ENCODE measurements at places on chromosomes 16 and 17.

DNA sequence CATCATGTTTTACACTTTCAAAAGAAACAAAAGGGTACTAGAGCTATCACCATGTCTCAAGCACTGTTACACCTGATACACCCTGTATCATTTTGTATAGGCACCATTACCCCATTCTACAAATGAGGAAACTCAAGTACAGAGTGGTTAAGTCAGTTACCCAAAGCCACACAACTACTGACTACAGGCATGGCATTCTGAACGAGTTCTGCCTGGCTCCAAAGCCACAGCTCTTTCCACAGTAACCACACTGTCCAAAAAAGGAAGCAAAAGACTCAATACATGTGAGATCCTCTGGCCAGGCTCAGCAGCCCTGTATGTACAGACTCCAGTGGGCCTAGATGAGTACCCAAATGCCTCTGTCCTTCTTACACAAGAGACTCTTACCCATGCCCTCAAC lies 4.7 kb downstream of the DYNC1LI2 start:
- DNase-seq, result no peak

DNA sequence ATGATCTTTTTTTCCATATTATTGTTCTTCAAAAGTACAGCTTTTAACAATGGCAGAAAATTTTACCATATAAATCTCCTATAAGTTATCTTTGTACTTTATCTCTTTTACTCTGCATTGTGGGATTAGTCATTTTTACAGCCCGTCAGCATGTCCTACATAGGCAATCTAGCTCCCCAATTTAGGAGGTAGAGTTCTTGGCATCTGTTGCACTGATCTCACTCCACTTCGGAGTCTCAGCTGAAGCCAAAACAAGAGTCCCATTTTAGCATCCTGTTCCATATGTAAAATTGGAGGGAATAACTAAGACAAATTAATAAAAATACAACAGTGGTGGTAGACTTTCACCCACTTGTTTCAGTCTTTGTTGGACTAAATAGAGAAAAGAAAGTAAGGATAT lies 31.1 kb upstream of the PRSS54 start:
- peak; percentile 3 for DNase-seq

GRCh38 chr16:73052576-73052975 lies 4.6 kb upstream of the ZFHX3 start:
- DNase-seq, result no peak

DNA sequence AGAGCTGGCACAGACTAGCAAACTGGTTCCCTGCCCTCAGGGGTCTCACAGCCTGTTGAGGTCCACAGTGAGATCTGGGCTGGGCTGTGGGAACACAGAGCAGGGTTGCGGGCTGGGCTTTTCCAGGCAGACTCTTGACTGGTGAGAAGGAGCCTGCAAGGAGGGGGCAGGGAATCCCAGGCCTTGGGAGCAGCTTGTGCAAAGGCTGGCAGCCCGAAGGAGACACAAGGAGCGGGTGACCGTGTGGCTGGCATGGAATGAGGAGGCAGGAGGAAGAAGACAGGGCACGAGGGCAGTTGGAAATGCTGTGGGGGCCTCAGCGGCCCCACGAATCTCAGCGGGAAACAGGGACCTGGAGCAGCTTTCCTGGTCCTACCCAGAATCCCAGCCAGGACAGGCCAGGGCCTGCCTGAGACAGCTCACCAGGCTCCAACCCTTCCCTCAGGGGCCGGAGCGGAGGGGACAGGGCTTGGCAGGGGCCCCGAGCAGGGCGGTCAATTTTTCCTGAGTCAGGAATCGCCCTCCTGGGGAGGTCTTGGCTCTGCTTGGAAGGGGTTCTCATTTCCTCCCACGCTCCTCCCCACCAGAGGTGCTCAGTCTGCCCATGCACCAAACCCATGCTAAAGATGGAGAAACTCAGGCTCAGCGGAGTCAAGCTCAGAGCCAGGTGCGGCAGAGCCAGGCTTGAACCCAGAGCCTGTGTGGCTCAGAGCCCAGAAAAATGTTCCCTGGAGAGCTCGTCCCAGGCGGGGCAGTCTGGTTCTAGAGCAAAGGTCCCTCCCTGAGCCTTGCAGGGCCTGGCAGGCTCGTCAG lies 9.2 kb upstream of the SNN start:
- no peak for DNase-seq

- DNase-seq, result no peak
Measured at GRCh38 chr17:2436316-2436905, 35.6 kb upstream of the MNT start.

DNA sequence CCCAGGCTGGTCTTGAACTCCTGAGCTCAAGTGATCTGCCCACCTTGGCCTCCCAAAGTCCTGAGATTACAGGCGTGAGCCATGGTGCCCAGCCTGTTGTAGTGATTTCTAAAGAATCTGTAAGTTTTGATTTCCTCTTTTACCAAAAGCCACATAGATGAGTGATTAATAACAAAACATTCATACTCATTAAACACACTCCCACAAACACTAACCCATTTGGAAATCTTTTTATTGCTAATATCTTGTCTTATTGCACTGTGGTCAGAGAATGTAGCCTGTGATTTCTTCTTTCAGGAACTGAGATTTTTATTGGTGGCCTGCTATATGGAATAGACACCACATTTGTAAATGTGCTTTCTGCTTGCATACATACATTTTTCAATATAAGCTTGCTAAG lies 31.6 kb downstream of the MYH10 start:
- no peak for DNase-seq

GRCh38 chr16:50742576-50743200 lies 802 bp downstream of the CYLD start:
- DNase-seq, result peak; percentile 33

GRCh38 chr17:82297714-82298537 lies 19.5 kb downstream of the CD7 start:
- peak; percentile 71 for DNase-seq

DNA sequence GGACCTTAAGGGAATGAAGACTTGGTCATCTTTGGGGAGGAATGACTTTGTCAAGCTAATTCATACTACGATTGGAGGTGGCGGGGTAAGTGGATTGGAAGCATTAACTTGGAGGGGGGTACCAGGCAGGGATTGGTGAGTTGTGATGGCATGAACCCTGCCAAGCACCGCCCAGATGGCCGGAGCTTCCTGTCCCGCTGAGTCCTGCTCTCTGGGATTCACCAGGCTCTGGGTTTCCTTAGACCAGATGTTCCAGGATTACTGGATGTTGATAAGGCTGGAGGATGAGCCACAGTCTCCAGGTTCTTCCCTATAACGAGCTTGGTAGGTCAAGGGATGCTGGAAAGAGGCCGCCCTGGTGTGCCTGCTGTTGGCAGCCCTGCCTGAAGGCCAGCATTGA lies 154.9 kb downstream of the SDK2 start:
- no peak for DNase-seq

DNA sequence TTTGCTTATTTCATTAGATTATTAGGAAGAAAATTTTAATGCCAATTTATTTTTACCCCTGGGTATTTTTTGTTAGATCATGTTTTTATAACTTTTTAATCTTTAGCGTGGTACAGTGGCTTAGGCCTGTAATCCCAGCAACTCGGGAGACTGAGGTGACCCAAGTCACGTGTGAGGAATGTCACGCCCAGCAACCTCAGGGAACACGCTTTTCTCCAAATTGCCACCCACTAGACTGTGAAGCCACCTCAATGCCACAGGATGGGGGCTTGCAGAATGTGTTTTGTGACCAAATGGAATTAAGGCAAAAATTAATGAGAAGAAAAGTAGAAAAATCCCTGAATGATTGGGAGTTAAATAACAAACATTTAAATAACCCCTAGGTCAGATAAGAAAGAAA lies 141.8 kb downstream of the LAT start:
- no peak for DNase-seq

- DNase-seq, result no peak
Measured at GRCh38 chr17:43655693-43656255, 5.9 kb downstream of the MEOX1 start.

DNA sequence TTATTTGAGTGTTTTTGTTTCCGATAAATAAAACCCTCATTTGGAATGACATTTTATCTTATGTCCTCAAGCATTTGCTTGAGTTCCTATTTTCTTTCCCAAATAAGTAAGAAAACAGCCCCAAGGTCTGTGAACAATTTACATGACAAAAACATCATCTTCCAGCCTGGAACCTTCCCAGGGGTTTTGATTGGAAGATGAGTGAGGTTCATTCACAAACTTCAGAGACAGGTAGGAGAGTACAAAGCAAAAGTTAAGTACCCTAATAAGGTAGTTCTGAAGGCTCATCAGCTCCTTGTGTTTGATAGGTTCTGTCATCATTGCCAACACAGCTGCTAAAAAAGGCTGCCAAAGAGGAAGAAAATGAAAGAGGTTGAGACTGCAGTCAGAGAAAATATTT lies 772.8 kb downstream of the CDH8 start:
- no peak for DNase-seq

DNA sequence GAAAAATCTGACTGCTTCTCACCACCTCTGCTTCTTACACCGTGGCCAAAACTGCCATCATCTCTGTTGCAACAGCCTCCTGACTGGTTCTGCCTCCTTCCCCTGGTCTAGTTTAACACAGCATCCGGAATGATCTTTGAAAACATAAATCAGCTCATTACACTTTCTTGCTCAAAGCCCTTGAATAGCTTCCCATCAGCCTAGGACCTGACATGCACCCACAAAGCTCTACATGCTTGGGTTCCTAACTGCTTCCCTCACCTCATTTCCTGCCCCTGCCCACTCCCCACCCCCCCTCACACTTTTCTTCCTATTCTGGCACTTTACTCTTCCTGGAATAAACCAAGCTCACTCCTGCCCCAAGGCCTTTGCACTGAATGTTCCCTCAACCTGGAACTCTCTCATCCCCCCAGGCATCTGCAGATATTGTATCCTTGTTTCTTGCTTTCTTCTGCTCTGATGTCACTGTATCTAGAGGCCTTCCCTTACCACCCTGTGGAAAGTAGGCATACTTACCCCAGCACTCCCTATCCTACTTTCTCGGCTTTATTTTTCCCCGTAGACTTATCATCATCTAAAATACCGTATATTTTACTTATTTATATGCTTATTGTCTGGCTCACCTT lies 112.4 kb downstream of the FTO start:
- no peak for DNase-seq

DNA sequence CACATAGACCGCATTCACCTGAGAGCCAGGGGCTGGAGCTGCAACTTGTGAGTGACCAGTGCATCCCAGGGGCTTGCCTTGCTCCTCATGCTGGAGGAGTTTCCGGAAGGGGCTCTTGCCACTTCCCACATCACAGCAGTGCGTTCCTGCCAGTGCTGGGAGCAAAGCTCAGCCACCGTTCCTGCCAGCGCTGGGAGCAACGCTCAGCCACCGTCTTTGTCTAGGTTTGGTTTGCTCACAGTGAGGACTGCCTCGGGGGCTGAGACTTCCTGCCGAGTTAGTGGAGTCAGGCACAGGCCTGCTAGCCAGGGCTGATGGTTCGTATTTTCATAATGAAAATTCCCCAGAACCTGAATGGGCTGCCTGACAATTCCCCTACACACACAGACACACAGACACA lies 5.4 kb upstream of the CHRNE start:
- no peak for DNase-seq

DNA sequence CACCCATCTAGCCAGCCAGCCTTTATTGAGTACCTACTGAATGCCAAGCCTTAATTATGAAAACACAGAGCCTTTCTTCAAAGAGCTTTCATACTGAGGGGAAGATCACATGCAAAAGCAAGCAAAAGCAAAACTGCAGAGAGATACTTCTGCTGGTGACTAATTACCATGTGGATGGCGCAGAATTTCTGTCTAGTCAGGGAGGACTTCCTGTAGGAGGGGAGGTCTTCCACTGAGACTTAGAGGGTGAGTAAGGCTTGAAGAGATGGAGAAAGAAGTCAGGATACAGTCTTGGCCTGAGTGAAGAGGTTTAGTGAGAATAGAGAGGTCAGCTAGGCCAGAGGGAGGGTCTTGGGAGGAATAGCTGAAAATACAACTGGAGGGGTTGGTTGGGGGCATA lies 53.9 kb upstream of the CCL2 start:
- DNase-seq, result no peak

GRCh38 chr17:80516171-80516932 lies 28.3 kb upstream of the RPTOR start:
- DNase-seq, result no peak

GRCh38 chr17:74130841-74131240 lies 72.6 kb upstream of the RPL38 start:
- no peak for DNase-seq

- DNase-seq, result no peak
Measured at GRCh38 chr17:82241926-82242697, 13.3 kb downstream of the SLC16A3 start.

- no peak for DNase-seq
Measured at GRCh38 chr17:81741049-81741593, 29.0 kb downstream of the SLC25A10 start.

GRCh38 chr16:57110937-57111336 lies 18.6 kb downstream of the CPNE2 start:
- no peak for DNase-seq

GRCh38 chr17:8255499-8255898 lies 6.4 kb downstream of the PFAS start:
- no peak for DNase-seq

DNA sequence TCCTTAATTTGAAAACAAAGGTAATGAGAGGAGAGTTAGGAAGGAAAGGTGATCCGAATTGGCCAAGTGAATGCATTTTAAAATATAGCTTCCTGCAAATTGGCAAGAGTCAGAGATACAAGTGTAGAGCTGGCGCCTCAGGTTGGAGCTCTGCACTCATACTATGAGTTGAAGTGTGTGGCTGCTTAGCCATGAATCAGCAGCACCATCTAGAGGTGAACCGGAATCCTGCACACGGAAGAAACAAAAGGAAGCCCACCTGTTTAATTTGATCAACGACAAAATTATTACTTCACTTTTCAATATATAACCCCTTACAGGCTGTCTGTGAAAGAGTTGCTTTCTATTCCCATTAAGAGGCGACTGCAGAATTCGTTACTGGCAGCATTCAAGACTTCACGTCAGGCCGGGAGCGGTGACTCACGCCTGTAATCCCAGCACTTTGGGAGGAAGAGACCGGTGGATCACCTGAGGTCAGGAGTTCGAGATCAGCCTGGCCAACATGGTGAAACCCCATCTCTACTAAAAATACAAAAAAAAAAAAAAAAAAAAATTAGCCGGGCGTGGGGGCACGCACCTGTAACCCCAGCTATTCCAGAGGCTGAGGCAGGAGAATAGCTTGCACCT lies 1253.7 kb upstream of the CDH8 start:
- peak; percentile 22 for DNase-seq

DNA sequence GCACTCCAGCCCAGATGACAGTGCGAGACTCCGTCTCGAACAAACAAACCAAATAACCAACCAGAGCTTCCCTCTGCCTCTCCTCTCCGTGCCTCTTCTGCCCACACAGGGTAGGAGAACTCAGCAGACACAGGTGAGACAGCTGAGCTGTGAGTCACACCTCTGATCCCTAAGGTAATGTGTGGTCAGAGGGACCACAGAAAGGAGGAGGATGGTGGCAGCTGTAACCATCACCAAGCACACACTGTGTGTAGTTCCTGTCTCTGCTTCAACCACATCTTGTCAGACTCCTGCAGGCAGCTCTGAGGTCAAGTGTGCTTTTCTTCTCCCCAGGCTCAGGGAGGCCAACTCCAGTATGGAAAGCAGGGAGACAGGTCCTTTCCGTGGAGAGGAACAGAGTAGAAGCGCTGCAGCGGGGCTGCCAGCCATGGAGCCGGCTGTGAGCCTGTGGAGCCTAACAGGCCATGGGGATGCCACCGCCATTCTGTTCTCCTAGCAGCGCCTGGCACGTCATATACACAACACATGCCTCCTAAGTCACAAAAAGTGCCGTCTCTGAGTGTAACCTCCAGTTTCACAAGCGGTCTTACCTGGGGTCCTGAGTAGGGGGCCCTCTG lies 7.1 kb downstream of the NUDT16L1 start:
- no peak for DNase-seq
